ENCODE measurements at places on chromosomes 4 and X. TPM values are rescaled to one million over a fixed set of nuclear protein-coding genes. Genes with fewer than 3 reads are reported as not detected.

The PRRG1 gene
- not detected for polyA plus RNA-seq

The CENPVL2 gene
- not detected for polyA plus RNA-seq

The PDS5A gene
- polyA plus RNA-seq: 56.6 TPM

The MAGEA8 gene
- polyA plus RNA-seq: not detected

The VCX2 gene
- not detected for polyA plus RNA-seq

The COL4A6 gene
- polyA plus RNA-seq: not detected

The PRAF2 gene
- polyA plus RNA-seq: 60.1 TPM

DNA sequence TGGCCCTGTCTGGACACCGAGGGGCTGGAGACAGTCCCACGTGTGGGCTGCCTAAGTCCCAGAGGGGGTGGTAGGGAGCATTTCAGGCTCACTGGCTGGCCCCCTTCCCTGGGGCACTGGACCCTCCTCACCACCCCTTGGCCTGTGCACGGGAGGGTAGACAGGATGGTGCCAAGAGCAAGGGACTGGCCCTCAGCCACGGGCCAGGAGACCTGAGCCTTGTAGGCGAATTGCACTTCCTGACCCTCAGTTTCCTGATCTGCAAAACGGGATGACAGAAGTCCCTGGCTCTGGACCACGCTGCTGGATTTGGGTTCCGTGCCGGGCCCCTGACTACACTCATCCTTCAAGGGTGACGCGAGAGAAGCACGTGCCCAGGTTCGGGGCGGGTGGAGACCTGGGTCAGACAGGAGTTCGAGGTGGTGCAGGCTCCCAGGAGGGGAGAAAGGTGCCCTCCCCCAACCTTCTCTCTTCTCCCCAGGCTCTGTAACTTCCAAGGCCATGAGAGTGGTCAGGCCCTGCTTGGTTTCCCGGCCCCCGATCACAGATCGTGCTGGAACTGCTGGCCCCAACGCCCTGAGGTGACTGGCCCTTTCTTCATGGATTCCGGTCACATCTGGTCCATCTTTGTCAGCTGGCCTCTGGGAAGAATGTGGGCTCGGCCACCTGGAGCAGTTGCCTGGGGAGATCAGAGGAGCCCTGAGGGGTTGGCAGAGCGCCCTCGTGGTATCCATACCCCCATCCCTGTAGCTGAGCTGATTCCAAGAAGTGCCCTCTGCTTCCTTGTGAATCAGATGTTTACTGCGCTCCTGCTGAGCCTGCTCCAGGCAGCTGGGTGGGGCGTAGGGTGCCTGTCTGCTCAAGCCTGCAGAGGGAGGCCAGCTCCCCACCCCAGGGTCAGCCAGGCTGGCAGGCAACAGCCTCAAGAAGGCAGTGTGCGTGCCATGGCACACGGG lies 3.3 kb downstream of the SH3BP2 start:
- DNase-seq: no peak

DNA sequence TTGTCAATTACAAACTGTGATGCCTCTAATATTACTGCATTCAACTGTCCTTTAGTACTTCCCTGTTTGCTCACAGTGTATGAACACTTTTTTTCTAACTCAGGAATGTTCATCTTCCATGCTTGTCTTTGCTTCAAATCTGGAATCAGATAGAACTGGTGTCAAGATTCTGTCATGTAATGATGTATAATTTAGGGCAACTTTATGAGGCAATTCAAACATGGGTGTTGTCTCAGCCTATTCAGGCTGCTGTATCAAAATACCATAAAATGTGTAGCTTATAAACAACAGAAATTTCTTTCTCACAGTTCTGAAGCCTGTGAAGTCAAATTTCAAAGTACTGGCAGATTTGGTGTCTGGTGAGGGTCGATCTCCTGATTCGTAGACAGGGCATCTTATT lies 1012.9 kb downstream of the RAB28 start:
- no peak for DNase-seq

- DNase-seq: no peak
Observed at GRCh38 chrX:117376460-117376859, 740.1 kb downstream of the KLHL13 start.

GRCh38 chrX:103658681-103659433 lies 27.6 kb downstream of the MORF4L2 start:
- DNase-seq: no peak

All from CD4-positive, alpha-beta memory T cell (primary cell).